Upper lobe of right lung (tissue), 1 donor: ENCODE measurements at places on chromosomes 13 and 19.

- H3K36me3 ChIP-seq = no peaks in the 10 kb centered on the region
- H3K27ac ChIP-seq = peak overlapping the region; percentile 14
- no peaks in the 10 kb centered on the region for H3K27me3 ChIP-seq
Observed at GRCh38 chr13:51614350-51614786, 30.1 kb downstream of the WDFY2 start.

GRCh38 chr19:5290336-5291262 lies 50.0 kb downstream of the PTPRS start:
- H3K27ac ChIP-seq = peak overlapping the region; percentile 26
- peaks cover 5% of the 10 kb centered on the region for H3K27me3 ChIP-seq
- peaks cover 14% of the 10 kb centered on the region for H3K4me1 ChIP-seq
- H3K4me3 ChIP-seq = peak overlapping the region; percentile 63
- H3K36me3 ChIP-seq = no peaks in the 10 kb centered on the region

GRCh38 chr19:1087813-1088415 lies 7.3 kb downstream of the POLR2E start:
- DNase-seq = no peak
- H3K4me3 ChIP-seq = no peak overlapping the region
- peak overlapping the region; percentile 70 for H3K27ac ChIP-seq
- no peaks in the 10 kb centered on the region for H3K27me3 ChIP-seq

GRCh38 chr13:28438598-28439334 lies 56.2 kb downstream of the FLT1 start:
- no peaks in the 10 kb centered on the region for H3K4me1 ChIP-seq
- no peaks in the 10 kb centered on the region for H3K27me3 ChIP-seq
- H3K4me3 ChIP-seq = no peak overlapping the region
- H3K36me3 ChIP-seq = no peaks in the 10 kb centered on the region
